Tibial nerve (tissue), 4 donors: ENCODE measurements at places on chromosomes 16 and 17. TPM values are rescaled to one million over a fixed set of nuclear protein-coding genes. Genes with fewer than 3 reads are reported as not detected.

- DNase-seq, result no peak
Observed at GRCh38 chr16:27650073-27650701, 100.2 kb downstream of the KATNIP start.

The KRTAP3-3 gene
- total RNA-seq, result not detected

The RTN4RL1 gene
- 7.3 TPM for total RNA-seq

DNA sequence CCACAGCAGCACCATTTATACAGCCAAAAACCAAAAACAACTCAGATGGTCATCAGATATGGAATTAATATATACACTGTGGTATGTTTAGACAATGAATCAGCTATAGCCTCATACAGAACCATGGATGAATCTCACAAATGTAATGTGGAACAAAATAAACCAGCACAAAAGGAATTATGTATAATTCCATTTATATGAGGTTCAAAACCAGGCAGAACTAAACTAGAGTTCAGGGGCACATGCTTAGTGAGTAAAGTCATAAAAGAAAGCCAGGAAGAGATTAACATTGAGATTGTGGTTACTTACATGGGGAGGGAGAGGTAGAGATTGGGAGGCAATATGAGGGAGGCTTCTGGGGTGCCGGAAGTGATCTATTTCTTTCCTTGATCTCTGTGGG is 231.1 kb downstream of the COPRS start:
- no peak for DNase-seq

DNA sequence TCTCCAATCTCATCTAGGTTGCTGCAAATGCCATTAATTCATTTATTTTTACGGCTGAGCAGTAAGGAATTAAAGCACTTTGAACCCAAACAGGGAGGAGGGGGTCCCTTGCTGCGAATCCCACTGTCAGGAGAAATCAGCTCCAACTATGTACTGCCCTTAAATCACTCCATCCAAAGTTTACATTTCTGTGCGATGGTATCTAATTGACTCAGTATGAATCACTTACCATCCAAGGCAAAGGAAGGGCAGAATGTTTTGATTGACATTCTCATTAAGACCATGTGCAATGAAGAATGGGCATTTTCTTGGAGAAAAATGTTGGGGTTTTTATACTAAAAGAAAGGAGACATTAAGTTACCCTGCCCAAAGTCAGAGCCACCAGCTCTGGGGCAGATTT is 47.7 kb upstream of the XYLT1 start:
- DNase-seq, result no peak

DNA sequence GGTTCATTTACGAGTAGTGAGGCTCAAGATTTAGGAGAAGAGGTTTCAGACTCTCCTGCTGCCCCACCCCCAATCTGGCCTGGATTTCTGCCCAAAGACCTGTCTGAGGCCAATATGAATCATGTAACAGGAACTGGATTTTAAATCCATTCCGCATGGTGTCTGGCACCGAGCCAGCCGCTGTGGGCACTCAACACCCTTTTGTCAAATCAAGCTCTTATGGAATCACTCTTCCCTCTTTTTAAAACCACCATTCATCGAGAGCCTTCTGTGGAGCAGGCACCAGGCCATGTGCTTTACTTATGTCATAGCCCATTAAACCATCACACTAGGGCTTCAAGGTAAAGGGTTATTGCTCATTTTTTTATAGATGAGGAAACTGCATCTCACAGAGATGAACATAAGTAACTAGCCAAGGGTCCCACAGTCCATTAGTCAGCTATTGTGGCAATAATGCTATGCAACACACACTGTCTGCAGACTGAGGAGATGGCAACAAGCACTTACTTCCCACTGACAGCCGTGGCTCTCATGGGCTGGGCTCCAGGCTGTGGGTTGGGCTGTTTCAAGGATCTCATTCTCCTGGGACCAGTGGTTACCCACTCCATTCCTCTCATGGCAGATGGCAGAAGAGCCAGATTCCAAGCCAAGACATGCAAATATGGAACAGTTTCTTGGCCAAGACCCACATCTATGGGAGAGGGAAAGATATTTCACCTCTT is 93.6 kb downstream of the WSCD1 start:
- no peak for DNase-seq

GRCh38 chr16:82160226-82160625 is 9.8 kb downstream of the MPHOSPH6 start:
- DNase-seq, result no peak

The SOX9 gene
- 22.9 TPM for total RNA-seq

- DNase-seq, result no peak
Observed at GRCh38 chr17:77419095-77419494, 278.3 kb downstream of the SEC14L1 start.
